ENCODE measurements at places on chromosomes 13 and 19.

DNA sequence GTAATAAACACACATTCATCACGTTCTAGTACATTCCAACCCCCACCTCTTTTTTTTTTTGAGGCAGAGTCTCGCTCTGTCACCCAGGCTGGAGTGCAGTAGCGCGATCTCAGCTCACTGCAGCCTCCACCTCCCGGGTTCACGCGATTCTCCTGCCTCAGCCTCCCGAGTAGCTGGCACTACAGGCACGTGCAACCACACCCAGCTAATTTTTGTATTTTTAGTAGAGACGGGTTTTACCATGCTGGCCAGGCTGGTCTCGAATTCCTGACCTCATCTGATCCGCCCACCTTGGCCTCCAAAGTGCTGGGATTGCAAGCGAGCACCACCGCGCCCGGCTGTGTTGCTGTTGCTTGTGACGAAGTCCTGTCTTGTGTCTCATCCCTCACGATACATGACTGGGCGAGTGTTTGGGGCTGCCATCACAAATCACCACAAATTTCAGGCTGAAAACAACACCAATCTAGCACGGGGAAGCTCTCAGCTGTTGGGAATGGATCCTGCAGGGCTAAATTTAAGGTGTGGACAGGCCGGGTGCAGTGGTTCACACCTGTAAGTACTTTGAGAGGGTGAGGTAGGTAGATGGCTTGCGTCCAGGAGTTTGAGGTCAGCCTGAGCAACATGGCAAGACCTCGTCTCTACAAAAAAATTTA is 15.7 kb downstream of the MOB3A start:
- no peak for DNase-seq

- no peak for DNase-seq
Observed at GRCh38 chr19:58566989-58567388, 6.1 kb downstream of the MZF1 start.

GRCh38 chr13:44237881-44238421 is 135.7 kb upstream of the SERP2 start:
- no peak for DNase-seq

DNA sequence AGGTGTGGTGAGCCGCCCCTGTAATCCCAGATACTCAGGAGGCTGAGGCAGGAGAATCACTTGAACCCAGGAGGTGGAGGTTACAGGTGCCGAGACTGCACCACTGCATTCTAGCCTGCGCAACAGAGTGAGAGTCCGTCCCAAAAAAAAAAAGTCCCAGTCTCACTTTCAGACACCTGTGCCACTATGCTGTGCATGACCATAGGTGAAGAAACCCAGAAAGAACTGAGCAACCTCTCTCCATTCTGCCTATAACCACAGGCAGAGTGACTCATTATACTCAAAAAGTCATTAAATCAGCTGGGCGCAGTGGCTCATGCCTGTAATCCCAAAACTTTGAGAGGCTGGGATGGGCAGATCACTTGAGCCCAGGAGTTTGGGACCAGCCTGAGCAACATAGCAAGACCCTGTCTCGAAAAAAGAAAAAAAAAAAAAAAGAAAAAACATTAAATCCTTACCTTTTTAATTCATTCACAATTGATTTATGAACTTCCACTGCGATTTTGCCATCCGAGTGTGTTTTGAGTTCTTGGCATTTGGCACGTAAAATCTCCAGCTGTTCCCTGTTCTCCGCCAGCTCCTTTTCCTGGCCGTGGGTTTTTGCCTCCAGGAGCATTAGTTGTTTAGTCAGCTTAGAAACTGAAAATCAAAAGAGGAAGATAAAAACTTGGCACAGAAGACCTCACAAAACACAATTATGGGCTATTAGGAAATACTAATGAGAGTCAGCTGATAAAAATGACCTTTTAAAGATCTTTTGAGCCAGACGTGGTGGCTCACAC is 45.5 kb upstream of the SLC7A9 start:
- DNase-seq = no peak

DNA sequence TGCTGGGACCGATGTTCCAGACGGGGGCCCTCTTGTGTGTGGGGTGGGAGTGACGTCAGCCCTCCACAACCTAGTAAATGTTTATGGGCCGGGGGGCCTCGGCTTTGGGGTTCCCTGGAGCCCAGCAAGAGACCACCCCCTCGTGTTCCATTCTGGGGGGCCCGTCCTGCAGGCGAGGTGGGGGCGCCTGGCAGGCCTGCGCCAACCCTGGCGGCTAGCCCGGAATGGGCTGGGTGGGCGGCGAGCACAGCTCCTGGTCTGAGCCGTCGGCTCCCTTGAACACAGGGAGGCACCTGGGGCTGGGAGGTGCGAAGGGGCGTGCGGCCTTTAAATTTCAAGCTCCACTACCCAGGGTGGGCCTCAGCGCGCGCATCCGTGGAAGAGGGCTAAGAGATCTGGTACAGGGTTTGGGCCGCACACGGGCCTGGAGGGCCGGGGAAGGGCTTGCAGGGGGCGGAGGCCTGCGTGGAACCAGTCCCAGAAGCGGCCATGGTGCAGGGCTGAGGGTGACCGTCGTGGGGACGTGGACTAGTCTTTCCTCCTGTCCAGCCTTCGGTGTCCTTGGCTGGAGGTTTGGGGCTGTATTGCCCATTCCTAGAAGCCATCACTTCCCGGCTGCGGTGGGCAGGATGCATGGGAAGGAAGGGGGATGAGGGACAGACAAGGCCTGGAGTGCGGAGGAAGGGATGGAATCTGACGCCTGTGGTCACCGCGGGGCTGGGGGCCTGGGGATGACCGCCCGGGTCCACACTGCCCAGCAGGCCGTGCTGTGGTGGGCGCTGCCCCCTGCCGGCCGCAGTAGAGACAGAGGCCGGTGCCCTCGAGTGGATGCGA is 11.4 kb downstream of the NDUFA11 start:
- DNase-seq = no peak

- no peak for DNase-seq
Observed at GRCh38 chr13:94556041-94556440, 39.9 kb downstream of the TGDS start.

DNA sequence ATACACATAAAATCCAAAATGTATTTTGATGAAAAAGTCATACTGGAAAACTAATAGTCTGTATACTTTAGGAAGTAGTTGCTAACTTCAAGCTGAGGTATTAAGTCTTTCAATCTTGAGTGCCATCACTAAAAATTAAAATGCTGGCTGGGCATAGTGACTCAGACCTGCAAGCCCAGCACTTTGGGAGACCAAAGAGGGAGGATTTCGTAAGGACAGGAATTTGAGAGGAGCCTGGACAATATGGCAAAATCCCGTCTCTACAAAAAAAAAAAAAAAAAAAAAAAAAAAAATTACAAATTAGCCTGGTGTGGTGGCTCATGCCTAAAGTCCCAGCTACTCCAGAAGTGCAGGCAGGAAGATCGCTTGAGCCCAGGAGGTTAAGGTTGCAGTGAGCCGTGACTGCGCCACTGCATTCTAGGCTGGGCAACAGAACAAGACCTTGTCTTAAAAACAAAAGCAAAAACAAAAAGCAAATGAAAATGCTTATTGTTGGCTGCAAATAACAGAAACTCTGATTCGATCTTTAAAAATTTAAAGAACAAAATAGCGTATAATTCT is 1994.2 kb upstream of the PCDH20 start:
- no peak for DNase-seq

DNA sequence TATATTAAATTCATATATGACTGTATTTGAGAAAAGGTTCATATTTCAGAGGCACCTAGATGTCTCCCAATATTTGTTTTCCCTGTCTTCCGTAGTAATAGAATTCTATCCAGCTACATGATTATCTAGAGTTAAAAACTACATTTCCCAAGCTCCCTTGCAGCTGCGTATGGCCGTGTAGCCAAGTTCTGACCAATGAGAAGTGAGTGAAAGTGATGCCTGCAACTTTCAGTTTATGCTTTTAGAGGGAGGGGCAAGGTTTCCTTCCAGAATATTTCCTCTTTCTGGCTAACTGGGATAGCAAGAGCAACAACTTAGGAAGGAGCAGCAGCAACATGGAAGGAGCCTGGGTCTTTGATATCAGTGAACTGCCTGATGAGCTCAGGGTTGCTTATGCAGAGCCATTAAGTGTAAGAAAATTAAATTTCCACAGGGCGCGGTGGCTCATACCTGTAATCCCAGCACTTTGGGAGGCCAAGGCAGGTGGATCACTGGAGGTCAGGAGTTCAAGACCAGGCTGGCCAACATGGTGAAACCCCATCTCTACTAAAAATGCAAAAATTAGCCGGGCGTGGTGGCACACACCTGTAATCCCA is 23.2 kb upstream of the CYP2A13 start:
- DNase-seq = no peak

GRCh38 chr19:2049741-2050348 is 1.2 kb downstream of the MKNK2 start:
- DNase-seq = peak; percentile 39

GRCh38 chr19:11422163-11423065 is 3.3 kb upstream of the RGL3 start:
- peak; percentile 32 for DNase-seq

DNA sequence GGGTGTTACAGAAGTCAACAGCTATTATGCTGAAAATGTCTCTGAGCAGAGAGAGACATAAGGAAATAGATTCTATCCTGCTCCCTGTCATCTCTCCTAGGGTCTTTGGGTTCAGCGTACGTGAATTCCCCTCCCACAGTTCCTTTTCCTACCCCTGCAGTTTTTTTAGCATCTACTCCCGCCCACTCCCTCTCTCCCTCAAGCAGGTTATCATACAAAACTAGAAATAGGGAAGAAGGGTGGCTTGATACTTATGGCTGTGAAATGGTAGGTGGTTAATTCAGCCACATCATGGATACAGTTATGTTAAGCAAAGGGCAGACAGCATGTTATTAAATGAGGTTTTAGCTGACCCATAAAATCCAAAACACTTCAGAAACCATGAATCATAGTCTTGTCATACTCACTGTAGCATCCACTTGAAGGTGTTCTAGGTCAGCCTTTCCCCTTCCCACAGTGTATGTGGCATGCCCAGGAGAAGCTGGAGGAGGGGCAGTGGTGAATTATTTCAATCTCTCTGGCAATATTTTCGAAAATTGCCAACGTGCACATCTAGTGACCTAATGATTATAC is 236.8 kb upstream of the SERP2 start:
- no peak for DNase-seq

DNA sequence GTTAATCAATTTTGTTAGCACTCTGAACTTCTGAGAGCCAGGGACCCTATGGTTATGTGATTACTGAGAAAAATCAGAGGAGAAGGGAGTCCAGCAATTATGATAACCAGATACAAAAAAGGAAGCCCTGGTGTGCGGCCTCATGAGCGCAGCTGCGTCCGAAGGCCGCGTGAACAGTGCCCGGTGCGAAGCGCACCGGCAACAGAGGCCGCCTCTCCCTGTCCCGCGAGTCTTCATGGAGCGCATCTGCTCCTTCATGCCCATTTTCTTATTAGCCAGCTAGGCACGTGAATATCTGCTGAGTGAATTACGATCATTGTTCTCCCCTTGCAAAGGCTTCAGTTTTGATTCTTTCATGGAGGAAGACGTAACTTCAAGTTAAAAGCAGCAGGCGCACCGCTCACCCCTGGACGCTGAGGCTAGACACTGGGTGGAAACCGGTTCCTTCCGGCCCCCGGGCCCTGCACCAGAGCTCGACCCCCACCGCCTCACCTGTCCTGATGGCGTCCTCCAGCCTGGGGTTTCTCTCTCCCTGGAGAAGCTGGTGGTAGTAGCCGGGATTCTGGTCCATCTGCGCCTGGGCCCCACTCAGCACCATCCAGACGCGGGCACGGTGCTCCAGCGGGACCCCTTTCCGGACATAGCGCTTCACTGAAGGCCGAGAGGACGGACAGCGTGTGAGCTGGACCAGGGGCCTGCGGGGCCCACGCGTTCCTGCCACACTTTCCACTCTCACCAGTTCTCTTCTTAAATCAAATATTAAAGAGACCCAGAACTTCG is 8.9 kb downstream of the GRTP1 start:
- no peak for DNase-seq

DNA sequence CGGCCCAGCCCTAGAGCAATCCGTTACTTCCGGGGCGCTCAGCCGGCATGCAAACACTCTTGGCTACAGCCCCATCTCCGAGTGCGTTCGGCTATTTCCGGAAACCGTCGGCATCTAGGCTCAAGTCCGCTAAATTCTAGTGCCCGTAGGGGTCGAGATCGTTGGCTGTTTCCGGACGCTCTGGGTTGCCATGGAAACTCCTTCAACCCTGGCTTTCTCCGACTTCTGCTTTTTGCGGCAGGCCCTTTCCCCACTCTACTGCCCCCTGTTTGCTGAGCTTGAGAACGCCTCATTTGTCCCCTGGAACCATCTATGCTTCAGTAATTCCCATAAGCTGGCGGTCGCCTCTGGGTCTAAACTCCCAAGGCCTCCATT is 534 bp upstream of the PIK3R2 start:
- peak; percentile 89 for DNase-seq

DNA sequence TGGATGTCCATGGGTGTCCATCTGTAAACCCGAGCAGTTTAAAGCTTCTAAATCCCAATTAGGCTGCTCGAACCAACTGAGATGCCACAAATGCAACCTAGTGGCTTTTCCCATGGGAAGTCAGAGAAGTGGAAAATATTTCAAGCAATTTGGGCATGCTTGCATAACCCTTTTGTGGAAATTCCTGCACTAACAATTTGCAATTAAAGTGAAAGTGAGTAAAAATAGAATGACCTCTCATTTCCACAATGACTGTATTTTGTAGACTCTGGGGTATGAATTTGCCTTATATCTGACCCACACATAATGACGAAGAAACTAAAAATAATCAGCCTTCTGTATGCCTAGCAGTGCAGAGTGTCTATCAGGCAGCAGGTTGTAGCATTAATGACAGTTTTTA is 91.8 kb upstream of the TSC22D1 start:
- DNase-seq = no peak

DNA sequence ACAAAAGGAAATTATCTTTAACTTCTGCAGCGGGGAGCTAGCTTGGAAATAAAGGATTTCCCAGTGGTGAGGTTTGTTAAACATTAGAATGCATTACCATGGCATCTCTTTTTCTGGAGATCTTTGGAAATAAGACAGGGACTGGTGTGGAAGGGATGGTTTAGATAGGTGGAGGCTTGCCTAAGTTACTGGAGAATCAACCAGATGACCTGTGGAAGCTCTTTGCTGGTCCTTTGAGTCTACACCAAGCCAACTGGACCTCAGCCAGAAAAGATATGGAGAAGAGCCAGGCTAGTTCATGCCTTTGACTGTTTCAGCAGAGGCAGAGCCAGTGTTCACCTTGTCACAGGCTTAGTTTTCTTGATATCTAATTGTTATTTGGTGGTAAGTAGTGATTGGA is 134.7 kb downstream of the KCNRG start:
- no peak for DNase-seq

GRCh38 chr13:99277629-99278028 is 19.4 kb upstream of the GPR18 start:
- DNase-seq = no peak

DNA sequence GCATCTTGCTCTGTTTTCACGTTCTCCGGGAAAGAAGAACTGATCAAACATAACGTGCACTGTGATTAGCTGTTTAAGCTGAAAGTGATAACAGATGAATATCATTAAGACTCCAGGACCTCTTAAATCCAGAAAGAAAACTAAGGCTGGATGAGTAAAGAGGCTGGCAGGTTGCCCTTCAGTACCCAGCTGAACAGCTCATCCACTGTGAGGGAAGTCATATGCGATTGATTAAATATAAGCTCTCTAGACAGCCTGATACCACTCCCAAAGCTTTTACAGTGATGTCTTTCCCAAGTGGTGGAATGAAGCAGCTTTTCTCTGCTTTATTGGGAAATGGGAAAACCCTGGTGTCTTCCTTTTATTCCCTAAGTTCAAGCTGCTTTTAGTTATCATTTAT is 116.9 kb downstream of the EFNB2 start:
- no peak for DNase-seq

GRCh38 chr19:36151144-36152018 is 866 bp downstream of the COX7A1 start:
- DNase-seq = no peak
